GM03348 (cell line): ENCODE measurements at places on chromosomes 2 and 18.

DNA sequence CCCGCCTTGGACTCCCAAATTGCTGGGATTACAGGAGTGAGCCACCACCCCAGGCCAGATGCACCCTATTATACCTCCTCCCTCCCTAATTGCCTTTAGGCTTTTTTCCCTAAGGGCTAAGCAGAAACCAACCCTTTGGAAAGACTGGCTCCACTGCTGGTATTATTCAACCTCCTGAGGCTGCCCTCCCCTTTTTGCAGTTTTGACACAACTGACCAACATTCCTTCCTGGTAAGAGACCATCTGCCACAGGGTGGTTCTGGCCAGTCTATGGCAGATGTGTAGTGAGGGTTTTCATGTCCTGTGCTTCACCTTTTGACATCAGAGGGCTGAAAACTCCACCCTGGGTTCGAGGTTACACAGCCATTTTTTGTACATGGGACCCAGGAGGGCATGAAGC is 1785.3 kb upstream of the CELF4 start:
- no peak for DNase-seq

DNA sequence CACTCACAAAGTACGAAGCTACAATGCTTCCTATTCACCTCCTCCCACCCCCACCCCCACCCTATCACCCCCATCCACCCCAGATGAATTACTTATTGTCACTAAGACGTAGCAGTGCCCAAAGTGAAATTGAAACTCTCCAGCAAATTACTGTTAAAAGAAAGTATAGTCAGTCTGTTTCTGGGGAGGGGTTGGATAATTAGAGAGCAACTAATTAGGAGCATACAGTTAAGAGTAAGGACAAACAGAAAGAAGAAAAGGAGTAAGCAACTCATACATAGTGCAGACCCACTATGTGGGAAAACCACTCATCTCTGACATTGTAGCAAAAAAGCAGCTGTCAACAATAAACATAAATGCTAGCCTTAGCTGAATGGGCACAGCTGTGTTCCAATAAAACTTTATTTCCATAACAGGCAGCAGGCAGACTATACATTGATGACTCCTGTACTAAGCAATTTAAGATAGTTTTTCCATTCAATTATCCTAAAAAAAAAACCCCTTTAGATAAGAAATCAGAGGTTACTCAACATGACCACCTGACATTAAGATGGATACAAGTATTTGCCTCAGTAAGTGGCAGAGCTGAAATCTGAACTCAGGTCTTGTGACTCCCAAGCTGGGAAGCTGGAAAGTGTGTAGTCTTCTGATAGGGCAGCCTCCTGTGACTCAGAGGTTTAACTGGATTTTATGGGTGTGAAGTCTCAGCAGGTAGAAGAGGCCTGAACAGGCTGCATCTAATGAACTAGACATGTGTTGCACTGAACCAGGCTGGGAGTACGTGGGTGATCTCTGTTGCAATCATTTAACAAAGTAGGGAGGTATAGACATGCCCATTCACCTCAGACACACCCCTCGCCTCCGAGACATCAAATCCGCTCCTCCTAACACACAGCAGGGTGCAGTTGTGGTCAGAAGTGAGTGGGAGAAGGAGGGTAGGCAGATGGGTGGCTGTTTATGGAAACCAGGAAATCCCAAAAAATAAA is 171.8 kb upstream of the KLF7 start:
- no peak for DNase-seq

GRCh38 chr2:239991689-239992314 is 33.3 kb downstream of the NDUFA10 start:
- peak; percentile 74 for DNase-seq

- peak; percentile 66 for DNase-seq
These were observed 100.2 kb downstream of the TNS1 start for GRCh38 chr2:217902379-217903141.

GRCh38 chr2:8049176-8049575 is 632.7 kb upstream of the ID2 start:
- DNase-seq, result no peak

- no peak for DNase-seq
These were observed at the start of gene ECEL1 for GRCh38 chr2:232487385-232488096. Gene ECEL1 (minus strand): TSS chr2:232487834. CDS start chr2:232486653, 1,181 bp downstream.

DNA sequence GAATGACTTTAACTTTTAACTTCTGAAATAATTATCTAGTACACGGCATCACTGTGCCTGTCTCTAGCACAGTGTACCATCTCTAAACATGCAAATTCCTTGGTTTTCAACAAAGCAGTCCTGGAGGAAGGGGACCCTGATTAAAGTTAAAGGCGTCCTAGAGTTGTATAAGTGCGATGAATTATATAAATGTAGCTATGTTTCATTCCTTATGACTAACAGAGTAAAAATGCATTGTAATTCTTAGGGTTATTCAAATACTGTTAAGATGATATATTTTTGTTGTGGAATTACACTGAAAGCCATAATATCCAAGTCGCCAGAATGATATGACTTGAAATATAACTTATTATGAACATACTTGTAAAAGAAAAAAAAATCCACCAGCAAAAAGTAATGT is 544.9 kb upstream of the LINC00305 start:
- no peak for DNase-seq

DNA sequence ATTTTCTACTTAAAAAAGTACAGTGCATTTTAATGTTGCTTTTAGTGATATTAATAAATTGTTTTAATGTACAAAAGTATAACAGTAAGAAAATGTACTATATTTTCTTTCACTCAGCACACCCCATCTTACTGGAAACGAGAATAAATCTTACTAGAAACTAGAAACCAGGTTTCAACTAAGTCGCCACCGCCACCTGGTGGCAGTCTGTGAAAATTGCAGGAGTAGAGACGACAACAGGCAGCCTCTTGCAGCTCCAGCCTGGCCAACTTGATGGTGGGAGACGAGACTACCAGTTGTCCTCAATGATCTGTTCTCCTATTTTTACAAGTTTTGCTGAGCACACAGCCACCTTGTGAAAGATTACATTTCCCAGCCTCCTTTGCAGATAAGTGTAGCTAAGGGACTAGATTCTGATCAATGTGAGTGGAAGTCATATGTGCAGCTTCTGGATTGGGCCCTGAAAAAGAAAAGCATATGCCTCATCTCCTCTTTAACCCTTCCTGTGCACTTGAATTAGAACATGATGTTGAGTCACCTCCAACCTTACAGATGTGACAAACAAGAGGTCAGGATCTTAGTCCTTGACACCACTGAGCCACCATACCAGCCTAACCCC is 8.7 kb downstream of the OTOF start:
- DNase-seq, result peak; percentile 50

DNA sequence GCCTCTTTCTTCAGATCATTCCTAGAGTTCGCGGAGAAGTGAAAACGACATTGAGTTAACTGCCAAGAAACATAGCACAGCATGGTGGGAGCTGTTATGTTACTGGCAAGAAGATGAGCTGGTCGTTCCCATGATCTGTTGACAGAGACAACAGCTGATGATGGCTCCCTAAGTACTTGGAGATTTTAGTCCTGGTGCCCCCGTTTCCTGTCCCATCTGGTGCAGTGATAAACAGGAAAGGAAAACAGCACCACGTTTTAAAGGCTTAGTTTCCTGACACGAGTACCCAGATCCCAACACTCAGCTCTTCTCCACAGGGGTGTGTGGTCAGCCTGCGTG is 56.4 kb upstream of the KCNG2 start:
- no peak for DNase-seq

DNA sequence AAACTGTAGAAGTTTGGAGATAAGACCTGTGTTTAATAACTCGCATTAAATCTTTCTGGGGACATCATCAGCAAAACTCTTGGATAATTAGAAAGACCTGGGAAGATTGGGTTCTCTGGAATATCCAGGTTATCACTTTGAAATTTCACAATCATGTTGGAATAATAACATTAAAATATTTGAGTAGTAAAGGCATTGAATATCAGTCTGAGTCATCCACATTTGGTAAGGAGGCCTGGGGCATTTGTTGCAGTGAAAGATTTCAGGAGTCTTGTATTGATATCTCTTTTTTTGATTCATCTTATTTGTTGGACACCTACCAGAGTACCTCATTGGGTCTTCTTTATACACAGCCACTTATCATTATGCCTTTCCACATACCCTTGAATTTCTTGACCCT is 95.9 kb downstream of the EPB41L5 start:
- peak; percentile 23 for DNase-seq

- no peak for DNase-seq
These were observed 1325.4 kb upstream of the ZEB2 start for GRCh38 chr2:145845207-145845894.

- DNase-seq, result no peak
These were observed 379.5 kb upstream of the SLC8A1 start for GRCh38 chr2:40831321-40831873.

- DNase-seq, result no peak
These were observed 13.0 kb downstream of the DIPK1C start for GRCh38 chr18:74444104-74444503.

GRCh38 chr2:163878718-163879117 is 142.9 kb upstream of the FIGN start:
- no peak for DNase-seq

DNA sequence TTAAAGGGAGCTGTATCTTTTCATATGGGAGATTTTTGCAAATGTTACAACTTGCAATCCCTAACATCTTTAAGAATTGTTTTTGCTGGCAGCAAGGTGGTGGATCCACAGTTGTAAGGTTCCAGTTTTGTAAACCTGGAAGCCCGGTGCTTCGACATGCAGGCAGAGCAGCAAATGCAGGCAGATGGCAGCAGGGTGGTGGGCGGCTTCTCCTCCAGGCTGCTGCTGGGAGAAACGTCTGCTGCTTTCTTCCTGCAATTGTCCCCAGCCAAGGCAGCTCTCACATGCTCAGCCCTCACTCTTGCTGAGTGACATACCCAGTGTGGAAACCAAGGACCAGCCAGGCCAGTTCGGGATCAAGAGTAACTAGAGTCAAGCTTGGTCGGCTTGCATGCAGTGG is 166.0 kb downstream of the SEPTIN10 start:
- DNase-seq, result no peak

- DNase-seq, result no peak
These were observed 46.0 kb downstream of the SOCS6 start for GRCh38 chr18:70334728-70335329.
